ENCODE measurements at places on chromosomes 5 and 9. TPM values are rescaled to one million over a fixed set of nuclear protein-coding genes. Genes with fewer than 3 reads are reported as not detected.

DNA sequence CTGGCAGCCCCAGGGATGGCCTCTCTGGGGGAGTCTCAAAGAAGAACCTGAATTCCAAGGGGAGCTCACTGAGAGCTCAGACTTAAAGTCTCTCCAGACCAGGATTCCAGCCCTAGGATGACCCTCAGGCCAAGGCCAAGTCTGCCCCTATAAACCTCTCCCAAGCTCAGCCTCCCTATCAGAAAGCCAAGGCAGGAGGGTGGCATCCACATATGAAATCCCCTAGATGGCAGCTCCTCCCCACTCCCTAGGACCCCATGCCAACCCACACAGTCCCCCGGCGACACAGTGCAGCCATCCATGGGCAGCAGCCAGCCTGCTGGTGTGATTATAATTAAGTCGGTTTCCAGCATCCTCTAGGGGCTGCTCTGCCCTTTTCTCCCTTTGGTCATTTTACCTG is 269.9 kb downstream of the CDK5RAP2 start:
- no peak for DNase-seq

DNA sequence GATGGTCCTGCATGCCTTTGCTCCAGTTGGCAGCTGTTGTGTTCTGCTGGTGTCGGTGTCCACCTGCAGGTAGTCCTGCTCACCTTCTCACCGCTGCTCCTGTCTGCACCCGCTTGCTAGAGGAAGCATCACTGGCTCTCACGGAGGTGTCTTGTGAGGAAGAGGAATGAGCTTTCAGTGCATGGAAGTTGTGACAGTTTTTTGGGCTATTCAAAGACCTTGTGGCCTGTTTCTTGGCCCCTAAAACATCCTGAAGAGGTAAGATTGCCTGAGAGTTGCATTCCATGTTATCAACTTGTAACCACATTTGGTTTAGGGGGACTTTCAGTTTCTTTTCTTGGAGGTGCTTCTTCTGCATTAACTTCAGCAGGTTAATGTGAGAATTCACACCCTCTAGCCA is 85.6 kb downstream of the MACROH2A1 start:
- DNase-seq, result no peak

DNA sequence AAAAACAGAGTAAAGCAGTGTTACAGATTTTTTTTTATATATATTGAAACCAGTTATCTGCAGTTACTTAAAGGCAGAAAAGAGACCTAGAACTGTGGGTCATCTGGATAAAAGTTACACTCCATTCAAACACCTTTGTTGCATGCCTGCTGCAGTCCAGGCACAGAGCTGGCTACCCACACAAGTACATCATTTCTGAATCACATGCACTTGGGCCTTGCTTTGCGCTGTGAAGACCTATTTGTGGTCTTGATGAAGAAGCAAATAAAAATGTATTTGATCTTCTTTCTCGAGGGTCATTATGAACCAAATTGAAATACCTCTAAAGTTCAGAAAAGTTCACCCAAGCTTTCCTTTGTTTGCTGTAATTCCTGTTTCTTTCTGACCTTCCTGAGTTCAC is 503.0 kb upstream of the ZNF608 start:
- DNase-seq, result no peak

GRCh38 chr9:130837643-130838042 is 2.6 kb downstream of the ABL1 start:
- no peak for DNase-seq

DNA sequence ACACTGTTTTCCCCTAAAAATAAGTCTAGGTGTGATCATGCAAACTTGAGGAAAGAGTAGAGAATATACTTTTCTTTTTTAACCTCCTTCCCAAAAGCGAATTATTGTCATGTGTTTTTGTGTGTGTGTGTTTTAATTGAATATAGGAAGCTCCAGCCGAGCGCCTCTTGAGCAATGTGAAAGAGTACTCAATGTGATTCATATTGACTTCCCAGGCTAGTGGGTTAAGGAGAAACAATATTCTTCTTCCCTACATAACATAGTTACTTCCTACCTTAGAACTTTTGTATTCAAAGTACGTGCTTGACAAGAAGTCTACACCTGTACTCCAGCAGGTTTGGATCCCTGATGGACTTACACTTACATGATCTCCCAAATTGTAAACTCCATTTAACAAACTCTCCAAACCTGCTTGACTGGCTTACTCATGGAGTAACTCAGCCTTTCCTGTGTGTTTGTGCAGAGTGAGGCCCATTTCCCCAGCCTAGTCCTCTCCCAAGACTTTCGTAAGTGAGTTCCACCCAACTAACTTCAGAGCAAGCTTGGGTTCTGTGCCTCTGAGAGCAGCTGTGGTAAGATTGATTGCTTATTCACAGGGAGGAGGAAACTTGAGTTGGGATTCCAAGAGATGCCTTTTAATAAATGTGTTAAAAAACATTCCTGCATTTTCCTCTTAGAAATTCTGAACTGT is 9.3 kb downstream of the SLC28A3 start:
- DNase-seq, result no peak

GRCh38 chr9:85543196-85543595 is 198.6 kb downstream of the AGTPBP1 start:
- DNase-seq, result no peak

DNA sequence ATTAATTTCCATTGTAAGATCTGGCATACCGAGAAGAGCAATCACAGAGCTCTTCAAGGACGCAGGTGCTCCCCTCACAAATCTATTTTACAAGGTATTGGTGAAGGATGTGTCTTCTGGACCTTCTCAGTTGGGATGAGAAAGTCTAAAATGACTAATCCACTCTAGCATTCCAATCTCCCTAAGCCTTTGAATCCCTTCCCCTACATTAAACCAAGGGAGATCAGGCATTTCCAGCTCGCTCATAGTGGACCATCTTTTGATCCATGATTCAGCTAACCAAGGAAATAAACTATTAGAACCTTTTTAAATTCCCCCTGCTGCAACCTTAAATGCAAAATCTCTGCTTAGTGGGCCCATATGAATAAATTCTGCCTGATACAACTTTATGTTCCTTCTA is 95.9 kb upstream of the FBN2 start:
- no peak for DNase-seq

GRCh38 chr5:8766448-8766847 is 779.4 kb downstream of the SEMA5A start:
- DNase-seq, result no peak

- no peak for DNase-seq
Measured at GRCh38 chr9:124045830-124046177, 34.2 kb downstream of the LHX2 start.

- no peak for DNase-seq
Measured at GRCh38 chr9:116467740-116468351, 219.3 kb upstream of the TRIM32 start.

DNA sequence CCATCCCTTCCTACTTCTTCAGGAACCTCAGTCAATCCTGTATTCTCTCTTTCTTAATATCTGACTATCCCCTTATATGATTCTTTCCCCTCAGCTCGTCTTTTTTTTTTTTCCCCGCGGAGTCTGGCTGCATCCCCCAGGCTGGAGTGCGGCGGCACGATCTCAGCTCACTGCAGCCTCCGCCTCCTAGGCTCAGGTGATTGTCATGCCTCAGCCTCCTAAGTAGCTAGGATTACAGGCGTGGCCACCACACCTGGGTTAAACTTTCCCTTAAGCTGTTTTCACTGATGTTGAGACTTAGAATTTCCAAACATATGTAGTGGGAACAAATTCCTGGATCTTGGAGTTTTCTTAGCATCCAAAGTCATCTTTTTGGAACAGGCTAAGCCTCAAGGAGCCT is 13.3 kb upstream of the RUSC2 start:
- no peak for DNase-seq

- DNase-seq, result no peak
Measured at GRCh38 chr5:121366515-121366914, 485.2 kb upstream of the FTMT start.

DNA sequence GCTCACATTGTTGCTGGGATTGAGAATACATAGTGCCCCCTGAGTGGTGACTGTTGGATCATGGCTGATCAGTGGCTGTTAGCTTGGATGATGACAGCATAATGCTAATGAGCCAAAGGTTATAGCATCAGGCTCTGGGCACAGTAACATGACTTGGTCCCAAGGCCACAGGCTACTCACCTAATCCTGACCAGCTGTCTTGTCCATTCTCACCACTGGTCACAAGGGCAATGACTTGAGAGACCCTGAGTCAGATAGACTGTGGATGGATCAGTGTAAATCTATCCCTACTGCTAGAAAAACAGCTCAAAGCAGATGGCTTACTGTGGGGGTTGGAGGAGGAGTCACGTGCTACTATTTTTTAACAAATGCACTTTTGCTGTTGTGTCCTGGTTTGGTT is 74.7 kb downstream of the AOPEP start:
- no peak for DNase-seq

GRCh38 chr5:6744841-6745705 is 31.8 kb downstream of the TENT4A start:
- peak; percentile 18 for DNase-seq

DNA sequence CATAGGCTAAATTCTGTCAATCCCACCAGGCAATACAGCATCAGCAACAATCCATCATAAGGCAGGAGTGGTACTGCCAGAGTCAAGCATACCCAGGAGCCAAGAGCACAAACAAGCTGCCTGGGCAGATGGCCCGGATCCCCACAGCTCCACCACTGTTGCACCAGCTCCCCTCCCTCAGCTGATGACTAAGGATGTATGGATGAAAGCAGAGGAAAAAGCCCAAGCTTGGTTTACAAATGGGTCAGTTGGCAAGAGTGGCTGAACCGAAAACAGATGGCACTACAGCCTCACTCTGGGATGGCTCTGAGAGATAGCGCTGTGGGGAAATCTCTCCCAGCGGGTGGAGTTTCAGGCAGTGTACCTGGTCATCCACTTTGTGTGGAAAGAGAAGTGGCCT is 29.4 kb downstream of the DROSHA start:
- no peak for DNase-seq

DNA sequence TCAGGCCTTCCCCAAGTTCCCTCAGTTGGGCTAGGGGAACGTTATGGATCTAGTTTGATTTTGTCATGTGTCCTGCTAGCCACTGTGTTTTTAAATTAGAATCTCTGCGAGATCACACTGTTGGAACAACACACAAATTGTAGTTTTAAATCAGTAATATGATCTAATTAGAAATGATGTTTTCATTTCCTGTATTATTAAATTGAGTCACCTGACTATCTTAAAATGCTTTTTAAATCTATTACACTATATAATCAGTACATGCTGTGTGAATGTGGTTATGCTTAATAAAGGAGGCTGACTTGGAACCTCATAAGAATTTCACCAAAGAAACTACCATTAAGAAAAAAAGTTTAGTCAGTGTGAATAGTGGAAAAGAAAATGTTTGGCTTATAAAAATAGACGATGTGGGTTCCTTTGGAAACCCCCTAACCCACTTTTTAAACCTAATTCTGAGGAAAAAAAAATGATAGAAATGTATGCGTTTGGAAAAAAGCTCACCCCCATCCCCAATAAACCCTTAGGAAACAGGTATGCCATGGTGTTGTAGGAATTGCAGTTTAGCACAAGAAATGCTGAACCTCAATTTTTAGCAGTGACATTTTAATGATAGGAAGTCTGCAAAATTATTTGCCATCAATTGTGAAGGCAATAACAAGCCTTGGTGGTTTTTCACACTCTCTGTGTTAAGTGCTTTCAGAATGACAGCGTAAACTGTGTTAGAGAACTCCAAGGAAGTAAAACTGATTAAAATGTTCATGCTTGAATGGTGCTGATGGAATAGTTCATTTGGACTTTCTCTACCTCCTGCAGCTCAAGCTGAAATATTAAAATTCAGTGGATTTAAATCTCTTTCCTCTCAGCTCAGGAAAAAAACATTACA is 59.0 kb downstream of the TLE4 start:
- DNase-seq, result no peak

- DNase-seq, result no peak
Measured at GRCh38 chr5:28685794-28686193, 1647.4 kb upstream of the CDH9 start.

GRCh38 chr5:110040178-110040577 is 350.5 kb downstream of the MAN2A1 start:
- DNase-seq, result no peak

GRCh38 chr9:6247266-6247665 is 31.7 kb downstream of the IL33 start:
- DNase-seq, result no peak

- DNase-seq, result no peak
Measured at GRCh38 chr5:129978270-129978669, 74.0 kb downstream of the CHSY3 start.

DNA sequence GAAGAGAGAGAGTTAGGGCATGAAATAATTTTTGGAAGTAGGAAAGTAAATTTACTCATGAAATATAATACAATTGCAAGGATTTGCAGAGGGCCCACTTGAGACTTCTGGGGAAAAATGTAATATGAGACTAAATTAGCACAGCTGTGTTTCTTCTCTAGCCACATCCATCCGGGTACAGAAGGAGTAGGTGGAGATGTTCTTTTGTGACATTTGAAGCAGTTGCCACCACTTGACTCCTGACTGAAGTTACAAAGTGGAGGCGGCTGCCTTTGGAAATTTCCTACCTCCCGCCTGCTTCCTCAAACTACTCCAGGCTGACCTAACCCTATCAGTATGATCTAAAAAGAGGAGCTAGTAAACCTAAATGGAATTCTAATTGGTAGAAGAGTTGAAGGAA is 58.1 kb upstream of the SHISAL2B start:
- no peak for DNase-seq

DNA sequence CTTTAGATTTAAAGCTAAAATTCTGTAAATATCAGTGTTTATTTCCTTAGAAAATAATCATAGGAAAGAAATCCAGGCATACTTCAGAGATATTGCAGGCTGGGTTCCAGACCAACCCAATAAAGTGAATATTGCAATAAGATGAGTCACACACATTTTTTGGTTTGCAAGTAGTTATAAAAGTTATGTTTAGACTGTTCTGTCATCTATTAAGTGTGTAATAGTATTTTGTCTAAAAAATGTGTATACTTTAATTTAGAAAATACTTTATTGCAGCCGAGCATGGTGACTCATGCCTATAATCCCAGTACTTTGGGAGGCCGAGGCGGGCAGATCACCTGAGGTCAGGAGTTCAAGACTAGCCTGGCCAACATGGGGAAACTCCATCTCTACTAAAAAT is 6.9 kb upstream of the RIC1 start:
- DNase-seq, result no peak

Gene BTNL3
- polyA plus RNA-seq, result 0.03 TPM

Gene OTP
- polyA plus RNA-seq, result not detected

Gene ADAMTS12
- 1.9 TPM for polyA plus RNA-seq

Gene CLTB
- polyA plus RNA-seq, result 262 TPM

Gene SLC6A3
- polyA plus RNA-seq, result not detected

Gene SPINK6
- not detected for polyA plus RNA-seq

Gene DBH
- 211 TPM for polyA plus RNA-seq

Gene PKD2L2
- not detected for polyA plus RNA-seq

Gene PCDHB2
- 0.44 TPM for polyA plus RNA-seq

Gene MUSK
- 0.04 TPM for polyA plus RNA-seq

Gene ORM2
- 0.88 TPM for polyA plus RNA-seq

Gene RABL6
- 150 TPM for polyA plus RNA-seq

Gene CCDC192
- 0.54 TPM for polyA plus RNA-seq

Gene DRD1
- 0.24 TPM for polyA plus RNA-seq
